ENCODE measurements at places on chromosomes 7 and 10.

GRCh38 chr10:68811314-68812009, 15.9 kb upstream of the STOX1 start:
- DNase-seq, result no peak

GRCh38 chr7:105982388-105982787, 19.3 kb downstream of the CDHR3 start:
- no peak for DNase-seq

GRCh38 chr10:28823501-28824075, 146.3 kb downstream of the BAMBI start:
- no peak for DNase-seq

DNA sequence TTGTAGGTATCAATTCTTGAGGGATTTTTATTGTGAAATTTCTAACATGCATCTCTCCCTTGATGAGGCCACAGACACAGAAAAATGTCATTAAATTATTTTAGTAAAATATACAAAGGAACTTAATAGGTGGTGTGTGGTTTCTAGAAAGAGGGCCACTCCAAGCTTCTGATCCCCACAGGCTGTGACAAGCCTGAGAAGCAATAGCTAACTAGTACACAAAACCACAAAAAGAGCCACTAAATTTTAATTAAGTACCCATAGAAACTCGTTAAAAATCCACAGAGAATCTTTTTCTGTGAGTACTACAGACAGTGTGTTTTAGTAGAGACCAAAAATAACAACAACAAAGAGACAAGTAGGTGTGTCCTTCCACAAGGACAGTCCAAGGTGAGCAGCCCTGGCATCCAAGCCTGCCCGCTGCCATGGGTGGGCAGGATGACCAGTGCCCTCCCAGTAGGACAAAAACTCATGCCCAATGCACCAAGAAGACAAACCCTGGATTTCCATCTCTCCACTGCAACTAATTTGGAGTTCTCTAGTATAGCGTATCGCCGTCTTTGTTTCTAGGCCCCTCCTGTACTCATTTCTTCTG, 81.0 kb downstream of the RNF216 start:
- no peak for DNase-seq

DNA sequence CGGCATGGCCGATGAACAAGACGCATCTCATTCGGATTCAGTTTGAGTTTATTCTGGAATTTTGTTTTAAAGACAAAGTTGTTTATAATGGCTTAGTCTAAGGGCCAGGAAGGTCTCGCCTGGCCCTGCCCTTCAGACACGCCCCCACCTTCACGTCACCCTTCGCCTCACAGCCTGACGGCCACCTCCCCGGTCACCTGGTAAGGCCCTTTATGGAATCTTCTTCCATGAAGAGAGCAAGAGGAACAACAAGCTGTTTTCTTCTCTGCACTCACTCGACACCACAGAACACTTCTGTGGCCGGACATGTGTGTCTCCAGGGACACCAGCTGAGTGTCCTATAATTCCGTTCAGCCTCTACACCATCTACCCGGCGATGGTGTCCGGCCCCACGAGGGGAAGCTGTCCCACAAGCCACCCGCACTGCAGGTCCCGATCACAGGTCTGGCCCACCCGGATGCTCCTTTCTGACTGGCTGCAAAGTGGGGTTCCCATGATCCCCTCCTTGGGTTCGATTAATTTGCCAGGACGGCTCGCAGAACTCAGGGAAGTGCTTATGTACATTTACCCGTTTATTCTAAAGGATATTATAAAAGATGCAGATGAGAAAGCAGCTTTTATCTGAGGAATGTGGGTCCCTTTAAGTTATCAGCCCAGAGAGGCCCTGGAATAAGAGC, 17.4 kb upstream of the KNDC1 start:
- DNase-seq, result no peak

GRCh38 chr10:92627845-92628480, 35.0 kb downstream of the KIF11 start:
- DNase-seq, result no peak

- no peak for DNase-seq
Observed at GRCh38 chr7:105596866-105597265, 15.6 kb upstream of the EFCAB10 start.

GRCh38 chr7:149828357-149829309, 9.5 kb upstream of the ZNF862 start:
- DNase-seq, result no peak

- DNase-seq, result no peak
Observed at GRCh38 chr10:51308116-51308515, 233.8 kb downstream of the PRKG1 start.

DNA sequence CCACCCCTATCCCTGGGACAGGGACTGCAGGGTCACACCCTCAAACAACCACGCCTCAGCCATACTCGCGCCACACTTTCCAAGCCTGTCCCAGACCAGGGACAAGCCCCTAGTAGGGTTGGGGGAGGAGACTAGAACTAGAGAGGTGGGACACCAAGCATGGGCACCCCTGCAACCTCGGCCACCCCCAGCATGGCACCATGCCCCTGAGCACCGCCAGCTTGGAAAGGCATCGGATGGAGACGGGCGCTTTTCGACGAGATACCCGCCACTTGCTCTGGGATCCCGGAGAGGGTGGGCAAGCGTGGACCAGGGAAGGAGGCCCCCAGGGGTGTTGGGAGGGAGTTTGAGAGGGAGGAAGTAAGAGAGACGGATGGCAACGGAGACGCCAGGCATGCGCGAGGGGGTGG, 13.1 kb upstream of the KMT2E start:
- no peak for DNase-seq

- no peak for DNase-seq
Observed at GRCh38 chr10:6498771-6499170, 81.3 kb downstream of the PRKCQ start.

DNA sequence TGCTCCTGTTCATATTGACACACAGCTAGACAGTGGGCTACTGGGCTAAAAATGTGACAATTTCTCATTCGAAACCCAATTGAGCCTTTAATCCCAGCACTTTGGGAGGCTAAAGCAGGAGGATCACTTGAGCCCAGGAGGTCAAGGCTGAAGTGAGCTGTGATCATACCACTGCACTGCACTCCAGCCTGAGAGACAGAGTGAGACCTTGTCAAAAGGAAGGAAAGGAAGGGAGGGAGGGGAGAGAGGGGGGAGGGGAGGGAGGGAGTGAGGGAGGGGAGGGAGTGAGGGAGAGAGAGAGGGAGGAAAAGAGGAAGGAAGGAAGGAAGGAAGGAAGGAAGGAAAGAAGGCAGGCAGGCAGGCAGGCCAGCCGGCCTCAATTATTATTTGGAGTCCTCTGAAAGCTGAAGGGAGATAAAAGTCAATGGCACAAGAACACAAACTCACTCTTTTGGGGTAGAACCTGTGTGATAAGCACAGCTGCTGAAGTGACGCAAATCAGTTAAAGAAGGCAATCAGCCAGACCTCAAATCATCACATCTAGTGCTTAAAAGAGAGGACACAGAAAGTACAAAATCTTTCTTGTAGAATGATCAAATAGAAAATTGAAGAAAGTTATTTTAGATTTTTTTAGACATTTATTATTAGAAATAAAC, 98.1 kb downstream of the CCDC71L start:
- no peak for DNase-seq

DNA sequence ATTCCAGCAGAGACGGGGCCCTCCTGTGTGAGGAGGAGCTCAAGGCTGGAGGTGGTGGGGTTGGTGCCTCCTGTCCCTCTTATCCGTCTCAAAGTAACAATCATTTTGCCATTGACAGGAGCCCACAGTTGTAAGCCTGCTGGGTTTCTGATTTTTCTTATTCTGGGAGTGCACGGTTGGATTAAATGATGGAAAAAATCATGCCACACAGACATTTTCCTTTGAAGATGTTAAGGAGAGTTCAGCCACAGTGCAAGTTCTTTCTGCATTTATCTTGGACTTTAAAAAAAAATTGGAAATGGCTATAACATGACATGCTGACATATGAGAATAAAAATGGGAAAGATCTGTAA, 8.4 kb upstream of the LYZL1 start:
- no peak for DNase-seq

GRCh38 chr7:5599543-5600200, 176.0 kb upstream of the TNRC18 start:
- no peak for DNase-seq

GRCh38 chr7:22117222-22117621, 171.5 kb upstream of the CDCA7L start:
- no peak for DNase-seq

DNA sequence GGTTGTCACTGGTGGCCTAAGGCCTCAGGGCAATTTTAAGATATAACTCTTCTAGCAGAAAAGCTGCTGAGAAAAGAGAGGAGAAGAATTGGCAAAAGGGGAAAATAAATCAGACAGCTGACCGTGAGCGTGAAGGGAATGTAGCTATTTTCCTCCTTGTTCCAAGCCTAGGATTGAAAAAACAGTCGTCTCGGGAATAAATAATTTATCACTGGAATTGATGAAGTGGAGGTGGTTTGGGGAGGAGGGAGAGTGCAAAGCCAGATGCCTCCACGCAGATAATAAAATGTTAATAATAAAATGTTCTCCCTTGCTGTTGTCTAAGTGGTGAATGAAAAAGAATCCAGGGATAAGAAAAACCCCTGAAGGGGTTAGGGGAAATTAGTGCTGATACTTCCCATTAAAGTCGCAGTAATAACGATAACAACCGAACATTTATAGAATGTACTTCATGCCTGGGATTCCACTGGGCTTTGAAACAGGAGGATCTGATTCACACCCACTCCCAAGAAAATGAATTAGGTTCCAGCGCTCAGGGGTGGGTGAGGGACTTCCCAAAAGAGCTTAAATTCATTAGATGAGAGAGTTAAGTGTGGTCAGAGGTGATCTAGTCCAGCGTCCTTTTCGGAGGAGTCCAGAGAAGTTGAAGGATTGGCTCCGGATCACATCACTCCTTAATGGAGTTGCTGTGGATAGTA, 27.3 kb downstream of the BAMBI start:
- no peak for DNase-seq

- no peak for DNase-seq
Observed at GRCh38 chr10:113999531-113999930, 44.1 kb upstream of the ADRB1 start.

GRCh38 chr10:130066743-130067142, 43.9 kb downstream of the C10orf143 start:
- DNase-seq, result no peak

GRCh38 chr7:50436133-50436806, 13.9 kb downstream of the FIGNL1 start:
- no peak for DNase-seq

DNA sequence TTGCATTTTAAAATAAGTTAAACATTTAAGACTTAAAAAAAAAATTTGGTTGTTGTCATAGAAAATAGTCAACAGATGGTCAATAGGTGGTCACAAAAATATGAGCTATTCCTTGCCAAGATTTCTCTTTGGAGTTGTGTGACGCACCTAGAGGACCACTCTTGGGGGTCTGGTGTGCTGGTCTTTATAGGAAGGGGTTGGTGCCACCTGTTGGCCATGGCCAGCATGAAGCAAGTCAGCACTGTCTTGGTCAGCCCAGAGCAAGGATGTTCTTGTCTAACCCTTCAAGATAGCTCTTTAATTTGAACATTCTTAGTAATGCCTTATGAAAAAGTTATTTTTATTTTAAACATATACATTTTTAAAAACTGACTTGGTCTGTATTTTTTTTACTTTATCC, 267.9 kb upstream of the CNTNAP2 start:
- DNase-seq, result no peak

- no peak for DNase-seq
Observed at GRCh38 chr10:80168679-80169380, 36.3 kb downstream of the PLAC9 start.

DNA sequence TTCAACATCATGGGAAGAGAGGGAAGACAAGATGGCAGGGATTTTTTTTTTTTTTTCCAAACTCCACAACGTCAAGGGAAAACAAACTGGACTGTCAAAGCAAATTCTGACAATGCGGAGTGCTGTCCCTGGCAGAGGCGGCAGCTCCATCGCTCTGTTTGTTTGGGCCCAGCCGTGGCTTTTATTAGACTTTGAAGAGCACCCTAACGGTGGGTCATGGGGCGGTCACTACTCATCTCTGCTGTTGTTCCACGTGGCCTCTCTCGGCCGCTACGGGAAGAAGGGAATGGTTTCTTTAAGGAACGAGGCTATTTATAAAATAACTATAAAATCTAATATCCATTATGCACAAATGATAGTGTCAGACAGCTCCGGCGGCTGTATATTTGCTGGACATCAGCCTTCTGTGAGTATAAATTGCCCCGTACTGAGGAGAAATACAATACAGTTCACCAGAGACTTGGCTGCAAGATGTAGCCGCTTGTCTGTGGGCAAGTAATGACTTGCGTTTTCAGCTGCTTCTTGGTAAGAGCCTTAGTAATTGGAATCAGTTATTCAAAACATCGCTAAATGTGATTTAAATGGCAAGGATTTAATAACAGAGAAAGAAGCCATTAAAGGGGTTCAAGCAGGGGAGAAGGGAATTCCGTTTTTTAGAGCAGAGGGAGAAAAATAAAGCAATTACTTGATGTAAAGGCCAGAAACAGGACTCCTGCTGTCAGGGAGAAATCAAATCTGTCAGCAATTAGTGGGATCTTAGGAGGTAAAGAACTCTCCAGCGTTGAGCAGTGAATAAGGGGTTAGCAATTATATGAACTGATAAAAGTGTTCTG, 61.7 kb upstream of the RAB11FIP2 start:
- DNase-seq, result no peak

DNA sequence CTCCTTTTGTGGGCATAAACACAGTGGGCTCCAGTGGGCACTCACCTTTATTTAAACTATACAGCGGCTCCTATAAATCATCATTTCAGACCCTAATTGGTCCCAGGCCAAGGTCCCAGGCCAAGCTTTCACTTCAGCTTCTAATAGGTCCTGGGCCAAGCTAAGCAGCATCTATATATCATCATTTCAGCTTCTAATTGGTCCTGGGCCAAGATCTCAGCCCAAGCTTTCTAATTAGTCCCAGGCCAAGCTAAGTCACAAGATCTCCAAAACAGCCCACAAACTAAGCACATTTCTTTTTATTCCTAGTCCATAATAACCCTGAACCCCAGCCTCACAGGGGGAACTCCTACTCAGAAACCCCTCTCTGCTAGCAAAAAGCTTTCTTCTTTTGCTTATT, 47.1 kb downstream of the ZNF680 start:
- DNase-seq, result no peak

GRCh38 chr7:50359995-50360925, 55.7 kb downstream of the IKZF1 start:
- DNase-seq, result no peak

DNA sequence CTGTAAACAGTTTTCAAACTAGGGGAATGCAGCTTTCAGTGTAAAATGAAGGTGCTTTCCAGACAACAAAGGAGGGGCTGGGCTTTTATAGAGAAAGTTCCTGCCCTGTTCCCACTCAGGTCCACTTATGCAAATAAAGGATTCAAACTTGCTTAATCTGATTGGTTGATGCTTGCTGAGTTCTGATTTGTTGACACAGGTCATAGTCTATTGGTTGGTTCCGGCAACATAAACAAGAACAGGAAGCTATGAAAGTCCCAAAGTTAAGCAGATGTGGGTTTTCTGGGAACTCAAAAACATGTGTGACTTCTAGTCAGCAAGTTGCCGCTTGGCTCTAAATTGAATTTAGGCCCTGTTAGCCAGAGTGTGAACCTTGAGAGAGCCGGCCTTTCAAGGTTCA, 194.2 kb upstream of the SVIL start:
- DNase-seq, result no peak

- DNase-seq, result no peak
Observed at GRCh38 chr10:62186999-62187675, 81.5 kb downstream of the RTKN2 start.

All from smooth muscle cell of the brain vasculature (primary cell).